ENCODE measurements at places on chromosomes 6 and 20.

GRCh38 chr6:93624408-93624807 is 205.0 kb upstream of the EPHA7 start:
- no peak for DNase-seq

DNA sequence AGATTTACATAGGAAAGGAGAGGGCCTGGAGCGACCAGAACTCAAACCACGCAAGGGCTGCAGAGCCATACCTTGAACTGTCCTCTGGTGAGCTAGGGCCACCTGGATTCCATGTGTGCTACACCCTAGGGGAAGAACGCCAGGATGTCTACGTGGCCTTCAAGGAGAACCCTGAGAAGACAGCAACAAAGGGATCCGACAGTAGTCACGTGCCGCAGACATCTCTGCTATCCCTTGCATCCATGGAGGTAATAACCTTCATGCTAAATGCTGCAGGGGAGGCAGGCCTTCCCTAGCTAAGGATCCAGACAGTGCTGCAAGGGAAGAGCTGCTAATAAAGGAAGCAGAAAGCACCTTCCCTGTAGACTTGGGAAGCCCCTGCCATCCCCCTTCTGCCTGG is 52.9 kb downstream of the NOL4L start:
- DNase-seq, result no peak

DNA sequence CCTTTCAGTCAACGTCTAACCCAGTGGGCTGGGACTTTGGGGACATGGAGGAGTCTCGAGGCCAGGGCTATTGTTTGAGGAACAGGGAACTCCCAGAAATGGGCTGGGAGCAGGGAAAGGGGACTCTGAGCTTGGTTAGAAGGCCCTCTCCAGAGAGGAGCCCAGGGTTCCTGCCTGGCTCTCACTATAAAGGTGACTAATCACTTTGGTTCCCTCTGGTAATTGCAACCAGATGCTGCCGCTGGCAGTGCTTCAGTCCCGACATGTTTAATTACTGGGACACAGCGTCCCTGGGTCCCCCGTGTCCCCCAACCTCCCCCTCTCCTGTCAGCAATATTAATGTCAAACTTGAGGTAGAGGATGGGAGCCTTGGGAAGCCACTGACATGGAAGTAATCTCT is 5.0 kb upstream of the GDF5 start:
- DNase-seq, result peak; percentile 49

- no peak for DNase-seq
These were observed 77.9 kb upstream of the ID4 start for GRCh38 chr6:19759117-19759880.

DNA sequence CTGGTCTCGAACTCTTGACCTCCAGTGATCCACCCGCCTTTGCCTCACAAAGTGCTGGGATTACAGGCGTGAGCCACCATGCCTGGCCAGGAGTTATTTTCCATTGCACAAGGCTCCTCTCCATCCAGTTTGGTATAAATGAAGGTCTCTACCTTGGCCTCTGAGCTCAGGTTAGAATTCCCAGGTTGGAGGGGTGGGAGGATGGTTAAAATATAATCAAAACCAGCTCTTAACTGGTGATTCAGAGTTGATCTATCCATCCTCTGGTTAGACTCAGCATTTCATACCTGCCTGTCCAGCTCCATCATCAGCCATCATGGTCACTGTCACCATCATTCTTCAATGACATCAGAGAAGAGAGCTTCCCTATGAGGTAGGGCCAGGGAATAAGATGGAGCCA is 2.6 kb upstream of the SLC22A7 start:
- DNase-seq, result no peak

DNA sequence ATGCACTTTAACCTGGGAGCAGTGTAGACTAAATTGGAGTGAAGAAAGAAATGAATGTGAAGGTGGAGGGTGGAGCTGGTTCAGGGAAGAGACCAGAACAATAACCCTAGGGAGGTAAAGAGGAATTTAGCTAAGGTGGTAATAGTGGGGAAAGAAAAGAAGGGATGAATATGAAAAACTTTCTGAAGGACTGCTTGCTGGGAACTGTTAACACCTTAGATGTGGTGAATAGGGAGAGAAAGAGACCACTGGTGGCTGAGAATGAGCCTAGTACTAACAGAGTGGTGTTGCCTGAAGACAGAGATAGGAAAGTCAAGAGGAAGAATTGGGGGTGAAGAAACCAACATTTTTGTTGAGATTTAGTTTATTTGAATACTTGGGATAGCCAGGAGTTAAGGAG is 78.4 kb upstream of the HS3ST5 start:
- DNase-seq, result no peak

GRCh38 chr20:1294497-1294896 is 28.4 kb downstream of the SNPH start:
- no peak for DNase-seq

DNA sequence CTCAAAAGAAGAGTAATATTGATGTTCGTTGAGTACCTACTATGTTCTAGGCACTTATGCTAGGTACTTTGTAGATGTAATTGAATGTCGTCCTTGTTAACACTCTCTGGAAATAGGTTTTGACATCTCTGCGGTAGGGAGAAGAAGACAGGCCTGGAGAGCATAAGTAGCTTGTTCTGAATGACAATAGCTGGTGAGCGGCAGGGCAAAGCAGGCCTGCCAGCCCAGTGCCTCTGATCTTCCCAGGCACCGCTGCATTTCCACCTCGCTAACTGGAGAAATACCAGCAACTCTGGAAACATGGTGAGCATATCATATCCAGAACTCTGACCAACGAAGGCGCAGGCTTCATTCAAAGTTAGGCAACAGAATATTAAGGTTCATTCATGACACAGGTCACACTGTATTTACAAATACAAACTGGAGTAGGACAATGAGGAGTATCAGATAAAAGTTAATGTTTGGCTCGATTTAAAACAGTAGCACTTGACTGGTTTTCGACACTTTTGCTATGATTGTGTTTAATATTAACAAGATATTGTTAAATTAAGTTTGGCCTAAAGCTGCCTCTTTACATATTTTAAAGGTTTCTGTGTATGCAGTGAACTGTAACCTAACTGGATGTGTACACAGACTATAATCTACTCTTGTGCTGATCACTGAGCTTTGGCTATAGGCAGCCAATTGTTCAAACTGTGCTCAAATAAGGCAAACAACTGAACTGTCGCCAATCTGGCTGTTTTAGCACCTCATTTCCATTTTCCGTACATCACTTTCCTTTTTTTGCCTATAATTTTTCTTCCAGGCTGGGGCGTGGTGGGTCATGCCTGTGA is 54.1 kb downstream of the PPP1R3G start:
- peak; percentile 30 for DNase-seq

DNA sequence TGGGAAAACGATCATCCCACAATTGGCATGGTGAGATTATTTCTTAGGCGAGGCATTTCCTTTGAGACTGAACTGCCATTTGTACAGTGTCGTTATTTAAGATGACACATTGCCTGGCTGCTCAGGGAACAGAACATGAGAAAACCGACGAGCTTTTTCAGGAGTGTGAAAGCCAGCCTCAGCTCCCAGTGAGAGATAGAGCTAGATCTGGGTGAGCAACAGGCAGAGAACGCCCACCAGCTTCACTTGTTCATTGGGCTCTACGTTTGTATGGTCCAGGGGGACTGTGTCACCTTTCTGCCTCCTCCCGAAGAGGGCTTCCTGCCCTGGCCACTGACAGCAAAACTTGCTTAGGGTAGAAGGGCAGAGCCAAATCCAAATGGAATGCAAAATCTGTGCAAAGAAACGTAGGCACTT is 378.1 kb downstream of the RNGTT start:
- DNase-seq, result no peak

GRCh38 chr20:20568604-20569205 is 143.7 kb downstream of the RALGAPA2 start:
- peak; percentile 79 for DNase-seq

DNA sequence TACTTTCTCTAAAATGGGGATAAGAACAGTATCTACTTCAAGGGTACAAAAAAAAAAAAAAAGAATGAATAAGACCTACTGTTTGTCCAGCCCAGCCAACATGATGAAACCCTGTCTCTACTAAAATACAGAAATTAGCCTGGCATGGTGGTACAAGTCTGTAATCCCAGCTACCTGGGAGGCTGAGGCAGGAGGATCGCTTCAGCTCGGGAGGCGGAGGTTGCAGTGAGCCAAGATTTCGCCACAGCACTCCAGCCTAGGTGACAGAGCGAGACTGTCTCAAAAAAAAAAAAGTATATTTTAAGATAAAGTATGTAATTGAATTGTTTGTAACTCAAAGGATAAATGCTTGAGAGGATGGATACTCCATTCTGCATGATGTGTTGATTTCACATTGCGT is 2.0 kb downstream of the BLTP3A start:
- DNase-seq, result no peak

GRCh38 chr6:3367630-3368029 is 89.2 kb downstream of the SLC22A23 start:
- DNase-seq, result no peak

DNA sequence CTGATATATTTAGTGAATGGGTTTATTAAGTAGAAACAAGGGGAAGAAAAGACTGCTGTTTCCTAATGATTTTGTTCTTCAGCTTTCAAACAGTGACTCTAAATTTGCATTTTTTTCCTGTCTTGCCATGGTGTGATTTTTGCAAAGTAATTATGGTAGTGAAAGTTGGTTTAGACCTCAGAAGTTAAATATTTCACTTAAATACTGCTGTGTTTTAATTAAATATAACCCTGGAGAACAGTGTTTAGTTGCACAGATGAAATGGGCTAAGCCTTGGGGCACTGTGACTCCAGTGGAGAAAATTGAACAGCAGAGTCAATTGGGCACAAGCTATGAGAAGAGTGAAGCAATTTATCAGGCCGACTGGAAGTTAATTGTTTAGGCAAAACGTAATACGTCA is 111.1 kb upstream of the MCHR2 start:
- DNase-seq, result no peak

- DNase-seq, result peak; percentile 75
These were observed at the start of gene TCF15 for GRCh38 chr20:610130-611046. TSS of gene TCF15 (minus strand) at chr20:610309. CDS start at chr20:610237, 72 bp downstream.

DNA sequence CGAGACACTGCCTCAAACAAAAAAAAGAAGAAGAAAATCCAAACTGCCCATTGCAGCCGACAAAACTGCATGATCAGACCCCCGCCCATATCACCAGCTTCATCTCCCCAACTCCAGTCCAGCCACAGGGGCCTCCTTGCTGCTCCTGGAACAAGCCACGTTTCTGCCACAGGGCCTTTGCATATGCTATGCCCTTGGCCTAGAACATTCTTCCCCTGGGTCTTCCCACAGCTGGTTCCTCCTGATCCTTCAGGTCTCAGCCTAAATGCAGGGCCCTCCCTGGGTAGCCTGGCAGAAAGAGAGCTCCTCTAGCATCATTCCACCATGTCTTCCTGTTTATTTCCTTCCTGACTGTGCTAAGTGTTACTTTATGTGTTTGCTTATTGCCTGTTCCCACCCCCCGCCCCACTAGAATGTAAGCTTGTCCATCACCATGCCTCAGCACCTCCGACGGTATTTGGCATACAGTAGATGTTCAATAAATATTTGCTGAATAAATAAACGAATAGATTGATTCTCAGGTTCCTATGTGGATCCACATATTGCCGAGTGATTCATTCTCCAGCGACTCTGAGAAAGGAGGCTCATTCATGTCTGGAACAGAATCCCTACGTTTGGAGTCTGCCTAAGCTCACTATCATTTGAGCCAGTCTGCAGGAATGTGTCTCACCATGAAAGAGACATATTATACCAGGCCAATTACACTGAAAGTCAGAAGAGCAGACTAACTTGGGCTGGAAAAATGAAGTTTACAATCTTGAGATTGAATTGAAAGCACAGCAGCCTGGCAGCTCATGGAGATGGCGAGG is 56.1 kb downstream of the NFATC2 start:
- no peak for DNase-seq

DNA sequence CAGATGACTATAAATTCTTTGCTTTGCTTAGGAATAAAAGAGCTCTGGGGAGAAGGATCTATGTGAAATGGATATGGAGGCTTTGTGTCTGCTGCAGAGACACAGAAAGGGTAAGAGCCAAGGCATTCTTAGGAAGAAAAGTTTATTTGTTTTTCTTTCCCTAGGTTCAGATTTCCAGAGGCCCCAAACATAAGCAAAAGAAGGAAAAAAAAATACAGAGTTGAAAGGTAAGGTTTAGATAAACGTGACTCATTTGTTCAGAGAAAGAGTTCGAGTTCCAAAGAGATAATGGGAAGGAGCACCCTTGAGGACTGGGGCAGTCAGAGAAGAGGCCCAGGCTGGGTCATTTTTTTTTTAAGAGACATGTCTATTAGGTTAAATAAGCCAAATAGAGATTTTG is 27.4 kb upstream of the BMP5 start:
- no peak for DNase-seq

DNA sequence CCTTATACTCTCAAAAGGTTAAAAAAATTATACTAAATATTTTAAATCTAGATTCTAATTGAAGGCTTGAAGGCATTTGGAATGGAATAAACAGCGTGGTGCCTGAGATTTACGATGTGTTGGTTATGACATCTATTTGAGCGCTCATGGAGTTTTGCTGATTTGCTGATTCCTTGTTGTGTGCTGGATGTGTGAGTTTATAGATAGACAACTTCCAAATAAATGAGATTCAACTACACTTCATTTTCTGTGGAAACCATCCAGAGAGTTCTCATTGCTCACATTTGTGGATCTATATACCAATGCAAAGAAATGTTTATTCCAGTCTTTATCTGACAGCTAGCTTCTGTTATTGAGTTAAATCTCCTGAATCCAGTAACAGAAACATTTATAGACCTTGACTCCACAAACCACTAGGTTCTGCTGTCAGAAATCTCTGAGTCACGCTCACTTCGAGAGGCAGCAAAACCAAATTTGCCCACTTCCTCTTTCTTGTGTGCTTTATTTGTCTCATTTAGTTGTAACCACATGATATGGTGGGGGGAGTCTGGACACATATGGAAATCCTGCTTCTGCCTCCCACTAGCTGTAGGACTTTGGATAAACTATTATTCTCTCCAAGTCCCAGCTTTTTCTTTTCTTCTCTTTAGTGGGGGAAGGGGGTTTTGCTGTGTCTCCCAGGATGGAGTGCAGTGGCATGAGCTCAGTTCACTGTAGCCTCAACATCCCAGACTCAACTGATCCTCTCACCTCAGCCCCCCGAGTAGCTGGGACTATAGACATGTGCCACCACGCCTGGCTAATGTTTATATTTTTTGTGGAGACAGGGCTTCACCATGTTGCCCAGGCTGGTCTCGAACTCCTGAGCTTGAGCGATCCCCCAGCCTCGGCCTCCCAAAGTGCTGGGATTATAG is 54.5 kb downstream of the IPCEF1 start:
- no peak for DNase-seq

- no peak for DNase-seq
These were observed 12.1 kb downstream of the EXOC2 start for GRCh38 chr6:680666-681340.

GRCh38 chr6:155274106-155274505 is 10.3 kb downstream of the CLDN20 start:
- DNase-seq, result no peak

DNA sequence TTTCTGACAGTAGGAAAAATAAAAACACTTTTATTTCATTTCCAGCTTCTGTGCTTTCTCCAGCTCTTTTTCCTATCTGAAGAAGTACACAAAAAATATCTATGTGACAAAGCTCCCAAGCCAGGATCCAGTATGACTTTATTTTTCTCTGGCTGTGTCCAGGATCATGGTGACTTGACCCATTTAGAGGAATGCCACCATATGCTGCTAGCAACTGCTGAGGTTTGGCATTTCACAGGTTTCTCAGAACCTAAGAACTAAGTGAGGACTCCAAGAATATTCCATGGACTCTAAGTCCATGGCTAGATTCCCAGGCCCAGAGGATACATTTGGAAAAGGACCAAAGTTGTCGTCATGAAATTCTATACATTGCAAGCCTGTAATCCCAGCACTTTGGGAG is 876.6 kb upstream of the FLRT3 start:
- DNase-seq, result no peak

All from eye (tissue), 1 donor.